CD4-positive, alpha-beta T cell treated with Interleukin-6 at 100 ng/mL for 8 hours (primary cell): ENCODE measurements at places on chromosomes 12 and 14.

DNA sequence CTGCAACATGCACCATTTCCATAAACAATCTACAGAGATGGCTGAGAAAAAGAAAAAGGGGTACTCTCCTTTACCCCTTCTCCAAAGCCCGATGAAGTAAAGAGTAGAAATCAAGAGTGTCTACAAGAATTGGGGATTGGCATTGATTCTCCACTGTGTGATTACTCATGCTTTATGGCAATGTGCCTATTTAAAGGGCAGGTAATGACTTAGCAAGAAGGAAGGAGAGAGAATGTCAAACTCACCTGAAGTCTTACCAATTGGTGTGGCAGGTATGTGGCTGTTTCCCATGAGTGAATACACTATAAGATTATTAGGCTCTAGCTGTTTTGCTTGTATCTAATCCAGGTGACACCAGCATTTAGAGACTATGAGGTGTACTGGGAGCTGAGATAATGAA, 275.3 kb downstream of the CCER1 start:
- no peak for DNase-seq

DNA sequence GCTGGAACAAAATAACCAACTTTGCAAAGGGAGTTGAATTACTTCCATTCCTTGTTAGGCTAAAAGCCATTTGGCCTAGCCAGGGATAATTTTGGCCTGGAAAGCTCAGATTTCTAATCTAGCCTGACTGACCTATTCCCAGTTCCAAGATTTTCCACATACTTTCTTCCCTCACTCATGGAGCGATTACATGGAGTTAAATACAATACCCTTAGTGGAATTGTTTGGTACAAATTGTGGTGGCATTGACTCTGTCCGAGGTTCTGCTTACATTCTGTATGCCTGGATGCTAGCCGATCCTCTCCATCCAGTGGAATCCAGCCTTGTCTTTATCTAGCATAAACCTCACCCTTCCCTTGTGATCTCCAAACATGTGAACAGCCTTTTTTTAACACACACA, 965.1 kb downstream of the DIO2 start:
- no peak for DNase-seq

- no peak for DNase-seq
Measured at GRCh38 chr14:105374389-105374788, 23.9 kb upstream of the TEX22 start.

DNA sequence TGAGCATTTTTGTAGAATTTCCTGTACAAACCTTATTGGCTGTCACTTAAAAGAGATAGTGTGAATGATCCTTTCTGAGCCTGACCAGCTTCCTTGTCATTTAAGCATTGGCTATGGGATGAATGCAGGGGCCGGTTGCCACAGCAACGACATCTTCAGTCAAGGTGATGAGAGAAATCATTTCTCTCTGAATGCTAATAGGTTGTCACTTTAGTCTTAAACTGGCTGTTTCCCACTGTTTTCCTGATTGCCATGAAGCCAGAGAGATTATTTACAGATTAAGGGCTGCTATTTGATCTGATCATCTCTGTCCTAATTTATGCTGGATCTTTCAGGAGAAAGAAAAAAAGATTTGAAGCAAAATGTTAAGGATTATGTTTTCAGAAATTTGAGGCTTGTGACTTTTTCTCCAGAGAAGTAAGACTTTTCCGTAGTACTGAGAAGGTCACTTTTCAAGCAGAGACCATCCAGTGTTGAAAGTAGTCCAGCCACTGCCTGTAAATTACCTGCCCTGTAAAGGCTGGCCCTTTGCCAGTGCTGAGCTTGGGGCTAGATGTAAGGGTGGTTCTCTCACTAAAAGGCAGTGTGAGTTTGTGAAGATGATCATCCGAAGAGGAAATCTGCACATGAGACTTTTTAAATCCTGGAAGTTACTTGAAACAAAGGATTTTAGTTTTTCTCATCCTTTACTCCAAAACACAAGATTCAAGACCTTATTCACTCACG, 235.6 kb downstream of the DACT1 start:
- DNase-seq: no peak

GRCh38 chr14:60482743-60483142, 3.1 kb downstream of the C14orf39 start:
- no peak for DNase-seq

GRCh38 chr12:116959845-116960514, 49.2 kb downstream of the FBXW8 start:
- peak; percentile 4 for DNase-seq

DNA sequence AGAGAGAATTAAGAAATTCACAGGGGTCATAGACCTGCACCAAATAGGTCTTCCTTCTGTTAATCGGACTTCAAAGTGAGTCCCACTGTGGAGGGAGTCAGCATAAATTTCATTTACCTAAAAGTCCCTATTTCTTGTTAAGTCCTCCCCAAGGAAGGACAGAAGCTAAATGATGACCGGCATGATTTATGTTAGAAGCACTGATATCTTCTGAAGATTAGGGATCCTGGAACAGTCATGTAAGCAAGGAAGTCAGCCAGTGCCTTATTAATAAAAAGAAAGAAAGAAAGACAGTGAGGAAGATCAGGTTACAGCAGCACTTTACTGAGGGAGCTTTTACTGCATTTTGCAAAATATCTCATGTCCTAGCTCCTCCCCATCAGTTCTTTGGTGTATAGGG, 287.5 kb downstream of the FOXG1 start:
- no peak for DNase-seq

DNA sequence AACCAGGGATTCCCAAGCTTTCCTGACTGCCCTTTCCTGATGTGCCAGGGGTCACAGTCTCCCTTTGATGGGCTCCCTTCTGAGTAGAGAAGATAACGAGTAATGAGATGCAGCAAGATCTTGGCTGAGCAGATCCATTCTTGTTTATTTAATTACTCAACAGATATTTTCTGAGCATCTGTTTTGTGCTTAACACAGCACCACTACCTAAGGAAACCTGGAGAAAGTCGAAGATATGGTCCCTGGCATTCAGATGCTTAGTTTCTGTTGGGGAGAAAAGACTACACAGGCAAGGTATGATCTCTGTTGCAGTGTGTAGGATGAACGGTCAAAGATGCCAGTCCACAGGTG, 3.9 kb downstream of the AJUBA start:
- DNase-seq: no peak

DNA sequence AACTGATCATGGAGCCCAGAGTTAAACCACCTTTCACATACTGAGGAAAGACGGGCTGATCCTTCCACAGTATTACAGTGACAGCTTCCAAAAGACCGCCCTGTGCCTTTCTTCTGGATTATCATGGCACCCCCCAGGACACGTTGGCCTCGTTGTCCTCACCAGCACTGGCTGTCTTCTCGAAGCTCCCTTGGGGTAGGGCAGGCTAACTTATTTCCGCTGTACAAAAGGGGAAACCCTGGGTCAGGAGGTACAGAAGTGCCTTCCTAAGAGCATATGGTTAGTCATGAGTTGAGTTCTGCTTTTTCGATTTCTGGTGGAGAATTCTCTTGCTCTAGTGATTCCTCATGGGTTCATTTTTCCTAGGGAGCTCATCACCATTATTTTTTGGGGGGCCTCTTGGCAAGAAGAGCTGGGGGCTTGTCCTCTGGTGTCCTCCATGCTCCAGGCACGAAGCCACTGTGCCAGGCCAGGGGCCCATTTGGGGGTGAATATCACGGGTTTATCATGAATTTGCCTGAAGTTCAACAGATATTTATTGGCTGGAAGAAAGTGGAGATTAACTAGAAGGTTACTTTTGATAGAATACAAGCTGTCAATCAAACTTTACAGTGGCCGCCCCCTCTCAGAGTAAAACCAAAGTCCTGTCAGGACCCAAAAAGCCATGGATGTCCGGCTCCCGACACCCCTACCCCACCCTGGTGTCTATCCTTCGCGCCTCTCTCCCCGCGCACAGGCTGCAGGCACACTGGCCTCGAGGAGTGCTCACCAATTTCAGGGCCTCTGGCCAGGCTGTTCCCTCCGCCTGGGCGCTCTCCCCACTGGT, 8.8 kb upstream of the TRAF3 start:
- DNase-seq: no peak

DNA sequence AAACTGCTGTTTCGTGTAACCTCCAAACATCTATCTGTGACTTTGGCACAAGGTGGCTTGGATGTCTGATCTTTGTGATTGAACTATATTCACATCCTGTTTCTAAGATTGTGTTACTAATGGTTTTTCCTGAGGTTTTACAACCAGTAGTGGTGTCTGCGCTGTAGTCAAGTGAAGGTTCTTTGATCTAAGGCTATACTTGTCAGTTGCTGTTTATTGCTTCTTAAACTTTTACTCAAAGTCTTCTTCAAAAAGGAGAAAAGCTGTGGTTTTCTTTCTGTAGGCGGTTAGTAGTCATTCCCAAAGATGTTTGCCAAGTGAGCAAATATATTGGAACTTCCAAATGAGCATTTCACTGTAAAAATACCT, 12.3 kb upstream of the CALM1 start:
- DNase-seq: peak; percentile 67
